ENCODE measurements at places on chromosomes 1 and 21.

- DNase-seq = no peak
Measured at GRCh38 chr1:203671047-203671446, 44.4 kb downstream of the ATP2B4 start.

DNA sequence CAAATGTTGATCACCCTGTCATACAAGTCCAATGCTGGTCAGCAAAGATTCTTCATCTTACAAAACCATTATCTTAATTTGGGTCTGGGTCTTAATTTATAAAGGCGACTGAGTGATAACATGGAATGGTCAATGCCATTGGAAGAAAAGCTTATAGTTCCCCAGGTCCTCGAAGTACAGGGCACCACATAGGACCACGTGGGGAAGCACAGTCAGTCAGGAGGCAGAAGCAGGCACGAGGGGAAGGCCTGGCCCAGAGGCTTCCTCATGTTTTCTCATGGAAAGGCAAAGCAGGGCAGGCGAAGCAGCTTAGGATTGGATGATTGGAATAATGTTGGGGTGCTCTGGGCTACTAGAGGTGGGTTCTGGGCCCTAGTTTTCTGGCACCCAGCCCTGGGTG, 175.7 kb downstream of the FASLG start:
- DNase-seq = no peak

DNA sequence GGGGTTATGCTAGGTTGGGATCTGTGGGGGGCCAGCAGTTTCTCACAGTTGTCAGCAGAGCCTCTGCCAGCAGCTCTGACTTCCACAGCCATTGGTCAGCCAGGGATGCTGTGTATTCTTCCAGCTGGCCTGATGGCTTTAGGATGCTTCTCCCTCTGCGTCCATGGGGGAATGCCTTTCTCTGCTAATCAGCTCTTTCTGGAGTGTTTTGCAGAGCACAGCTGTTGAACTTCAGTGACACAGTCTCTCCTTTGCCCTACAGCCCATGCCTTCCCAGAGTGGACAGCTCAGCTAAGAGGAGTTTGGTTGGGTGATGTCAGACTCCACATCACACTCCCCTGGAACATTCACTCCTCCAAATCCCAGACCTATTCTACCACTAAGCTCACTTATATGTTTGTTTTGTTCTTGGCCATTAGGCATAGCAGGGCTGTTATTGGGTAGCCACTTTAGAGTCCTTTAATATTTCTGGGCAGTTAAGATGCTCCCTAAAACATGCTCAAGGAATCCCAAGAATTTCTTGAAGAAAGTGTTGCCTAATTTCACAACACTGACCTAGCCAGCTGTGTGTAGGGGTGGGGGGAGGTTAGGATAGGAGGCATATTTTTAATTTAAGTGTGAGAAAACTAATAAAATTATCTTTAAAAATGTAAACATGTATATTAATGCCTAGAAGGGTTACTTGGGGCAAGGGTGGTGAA, 75.3 kb upstream of the KIAA0040 start:
- DNase-seq = no peak

- DNase-seq = no peak
Measured at GRCh38 chr1:226519716-226520598, 28.6 kb upstream of the STUM start.

GRCh38 chr1:109529881-109530456, 9.7 kb upstream of the GPR61 start:
- DNase-seq = no peak
